ENCODE measurements at places on chromosomes 7 and 10.

DNA sequence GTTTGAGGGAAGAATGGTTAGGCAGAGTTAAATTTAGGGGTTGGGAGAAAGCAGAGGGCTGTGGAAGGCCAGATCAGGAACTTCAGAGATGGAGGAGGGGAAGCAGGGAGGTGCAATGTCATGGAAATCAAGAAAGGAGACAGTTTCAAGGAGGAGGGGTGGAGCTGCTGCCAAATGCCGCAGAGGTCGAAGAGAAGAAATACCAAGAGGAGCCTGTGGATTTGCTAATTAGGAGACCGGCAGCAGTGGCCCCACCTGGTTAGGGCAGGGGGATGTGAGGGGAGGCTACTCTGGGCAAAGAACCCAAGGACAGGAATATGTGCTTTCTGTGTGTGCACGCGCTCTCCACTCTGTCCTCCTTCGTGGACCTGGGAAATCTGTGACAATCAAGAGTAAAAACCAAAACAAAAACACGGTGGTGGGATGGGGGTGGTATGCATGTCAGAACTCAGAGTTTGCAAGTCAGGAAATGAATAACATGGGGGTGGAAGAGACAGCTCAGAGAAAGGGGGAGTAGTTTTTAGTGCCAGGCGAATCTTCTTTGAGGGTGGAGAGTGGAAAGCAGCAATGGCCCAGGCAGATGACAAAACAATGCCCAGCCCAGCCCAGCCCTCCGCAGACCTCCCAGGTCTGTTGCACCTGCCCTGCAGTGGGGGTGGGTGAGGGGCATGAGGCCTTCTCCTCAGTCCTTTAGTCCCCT is 102.9 kb upstream of the PAX2 start:
- DNase-seq: no peak

DNA sequence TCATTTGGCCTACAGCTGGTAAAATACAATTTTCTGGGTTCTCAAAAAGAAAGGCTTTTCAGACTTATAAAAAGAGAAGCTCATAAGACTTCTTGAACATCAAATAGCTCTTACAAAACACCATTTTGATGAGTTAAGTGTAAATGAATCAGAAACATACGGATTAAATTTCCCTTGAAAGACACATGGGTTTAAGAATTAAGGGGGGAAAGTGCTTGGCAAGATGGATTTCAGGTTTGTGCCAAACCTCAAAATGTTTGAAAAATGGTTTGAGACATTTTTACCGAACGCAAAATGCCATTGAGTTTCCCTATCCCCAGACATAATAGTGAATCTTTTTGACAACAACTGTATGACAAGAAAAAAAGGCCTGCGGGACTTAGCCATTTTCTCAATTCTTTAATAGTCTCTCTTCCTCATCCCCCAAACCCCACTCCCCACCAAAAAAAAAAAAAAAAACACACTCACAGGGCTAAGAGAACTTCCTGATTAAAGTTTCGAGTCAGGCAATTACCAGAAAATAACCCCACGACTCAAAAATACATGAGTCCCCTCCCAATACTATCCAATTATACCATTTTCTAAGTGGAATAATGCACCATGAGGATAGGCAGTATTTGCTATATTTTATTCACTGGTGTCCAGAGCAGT is 260.1 kb downstream of the TRIL start:
- DNase-seq: no peak

DNA sequence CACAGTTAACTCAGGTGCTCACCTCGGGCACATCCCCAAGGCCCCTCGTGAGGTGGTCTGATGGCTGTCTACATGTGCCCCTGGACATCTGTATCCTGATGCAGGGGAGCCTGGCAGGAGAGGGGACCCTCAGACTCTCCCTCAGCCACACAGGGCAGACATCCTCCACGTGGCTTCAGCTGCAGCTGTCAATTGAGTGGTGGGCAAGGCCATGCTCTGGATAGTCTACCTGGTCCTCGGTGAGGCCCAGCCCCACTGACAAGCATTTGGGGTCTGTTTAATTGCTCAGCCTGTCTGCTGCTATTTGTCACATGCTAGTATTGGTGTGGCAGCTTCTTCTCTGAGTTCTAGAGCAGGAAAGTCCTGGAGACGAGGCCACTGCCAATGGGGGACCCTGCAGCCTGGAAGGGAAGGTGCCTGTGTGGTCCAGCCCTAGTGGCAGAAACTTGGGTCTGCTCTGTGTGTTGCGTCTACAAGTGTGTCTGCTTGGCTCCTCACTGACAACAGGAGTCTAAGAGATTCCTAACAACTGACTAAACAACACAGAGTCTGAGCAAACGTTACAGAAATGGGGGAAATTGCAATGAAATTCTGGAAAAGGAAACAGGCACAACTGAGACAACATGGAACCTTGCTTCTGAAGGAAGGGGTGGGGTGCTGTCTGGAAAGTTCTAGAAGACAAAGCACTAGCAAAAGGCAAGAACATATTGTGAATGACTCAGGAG is 59.3 kb upstream of the IGFBP3 start:
- peak; percentile 40 for DNase-seq

GRCh38 chr7:135711139-135711469 is 16.9 kb downstream of the SLC13A4 start:
- no peak for DNase-seq

- DNase-seq: no peak
These were observed 296.7 kb downstream of the BBS9 start for GRCh38 chr7:33425929-33426678.

Measured in umbilical cord (tissue), 2 donors.